ENCODE measurements at places on chromosomes 2 and 18.

DNA sequence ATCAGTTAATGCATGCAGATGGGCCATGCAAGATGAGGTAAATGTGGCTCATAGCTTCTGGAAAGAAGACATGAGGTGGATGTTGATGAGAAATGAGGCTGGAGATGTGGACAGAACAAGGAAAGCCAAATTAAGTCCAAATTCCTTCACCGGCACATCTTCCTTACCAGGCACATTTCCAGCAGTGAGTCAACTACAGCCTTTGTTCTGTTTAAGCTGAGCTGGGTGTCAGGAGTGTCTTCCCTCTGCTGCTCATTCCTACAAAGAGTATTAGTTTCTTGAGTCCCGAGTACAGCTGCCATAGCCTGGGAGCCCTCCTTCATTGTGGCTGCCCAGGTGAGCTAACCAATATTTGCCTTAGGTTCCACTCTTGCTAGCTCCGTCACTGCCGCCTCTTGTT, 945.0 kb downstream of the SLC4A3 start:
- no peak for ATAC-seq

DNA sequence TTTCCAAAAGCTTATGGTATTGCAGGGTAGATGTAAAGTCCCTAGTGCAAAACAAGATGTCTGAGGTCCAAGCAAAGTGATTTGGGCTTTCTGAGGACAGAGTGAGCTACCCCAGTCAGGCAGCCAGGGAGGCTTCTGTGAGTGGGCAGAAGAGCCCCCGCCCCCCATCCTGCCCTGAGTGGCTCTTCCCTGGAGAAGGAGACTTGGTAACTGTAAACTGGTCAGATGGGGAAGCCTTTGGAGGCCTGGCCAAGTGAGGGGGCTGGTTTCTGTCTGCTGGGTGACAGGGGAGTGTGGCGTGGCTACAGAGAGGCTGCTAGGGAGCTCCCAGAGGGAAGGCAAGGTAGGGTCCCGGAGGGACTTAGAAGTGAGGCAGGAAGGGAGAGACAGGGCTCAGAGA, 181.3 kb upstream of the HAAO start:
- ATAC-seq = no peak

DNA sequence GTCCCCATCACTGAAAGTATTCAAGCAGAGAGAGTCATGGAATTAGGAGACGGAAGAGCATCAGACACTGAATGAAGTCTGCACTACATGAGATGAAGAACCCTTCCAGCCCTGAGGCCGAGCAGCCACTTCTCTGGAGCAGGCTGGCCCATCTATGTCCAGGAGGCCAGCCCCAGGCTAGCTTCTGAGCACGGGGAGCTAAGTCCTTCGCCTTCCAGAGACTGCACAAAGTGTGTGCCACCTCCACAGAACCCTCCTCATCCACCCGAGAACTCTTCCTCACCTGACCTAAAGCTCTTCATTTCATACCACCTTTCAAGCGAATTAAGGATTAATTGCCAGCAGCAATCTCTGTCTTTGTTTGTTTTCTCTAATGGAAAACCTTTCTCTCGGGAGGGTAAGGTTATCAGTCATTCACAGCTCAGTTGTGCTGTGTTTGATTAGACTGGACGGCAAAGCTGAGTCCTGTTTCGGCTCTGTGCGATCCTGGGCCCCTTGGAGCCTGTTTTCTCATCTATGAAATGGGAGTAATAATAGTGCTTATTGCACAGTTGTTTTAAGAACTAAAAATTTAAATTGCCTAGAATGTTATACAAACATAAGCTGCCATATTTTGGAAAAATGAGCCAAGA, 38.0 kb downstream of the SCTR start:
- ATAC-seq = no peak

DNA sequence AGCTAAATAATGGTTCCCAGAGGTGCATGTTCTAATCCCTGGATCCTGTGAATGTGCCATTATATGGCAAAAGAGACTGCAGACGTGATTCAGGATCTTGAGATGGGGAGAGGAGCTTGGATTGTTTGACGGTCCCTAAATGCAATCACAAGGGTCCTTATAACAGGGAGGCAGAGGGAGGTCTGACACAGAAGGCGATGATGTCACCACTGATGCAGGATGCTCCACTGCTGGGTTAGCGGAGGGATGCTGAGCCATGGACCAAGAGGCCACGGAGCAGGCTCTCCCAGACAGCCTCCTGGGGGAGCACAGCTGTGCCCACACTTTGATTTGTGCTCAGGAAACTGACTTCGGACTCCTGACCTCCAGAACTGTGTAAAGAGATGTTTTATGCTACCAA, 156.2 kb downstream of the UXS1 start:
- ATAC-seq = no peak

GRCh38 chr2:68157002-68157401, 686 bp upstream of the PNO1 start:
- peak; percentile 48 for ATAC-seq

- no peak for ATAC-seq
These were observed 435 bp downstream of the IFT172 start for GRCh38 chr2:27489118-27489497.

GRCh38 chr2:98891591-98891990, 44.4 kb downstream of the CRACDL start:
- ATAC-seq = no peak

- ATAC-seq = no peak
These were observed 32.9 kb upstream of the PDCL3 start for GRCh38 chr2:100529900-100530299.

DNA sequence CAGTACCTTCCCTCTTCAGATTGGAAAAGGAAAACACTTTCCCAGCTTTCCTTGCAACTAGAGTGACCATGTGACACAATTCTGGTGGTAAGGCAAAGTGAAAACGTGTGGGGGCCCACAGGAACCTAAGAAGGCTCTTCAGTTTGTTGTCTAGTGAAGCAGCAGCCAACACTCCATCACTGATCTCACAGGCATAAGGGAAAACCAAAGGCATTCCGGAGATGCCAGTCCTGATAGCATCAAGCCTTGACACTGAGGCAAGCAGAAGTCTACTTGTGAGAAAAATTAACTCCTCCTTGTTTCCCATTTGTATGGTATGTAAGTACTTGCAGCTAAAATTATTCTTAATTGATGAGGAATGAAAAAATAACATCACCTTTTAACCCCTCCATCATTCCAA, 88.3 kb downstream of the ETAA1 start:
- ATAC-seq = no peak

- ATAC-seq = no peak
These were observed 123.9 kb downstream of the RDH14 start for GRCh38 chr2:18436503-18437005.

DNA sequence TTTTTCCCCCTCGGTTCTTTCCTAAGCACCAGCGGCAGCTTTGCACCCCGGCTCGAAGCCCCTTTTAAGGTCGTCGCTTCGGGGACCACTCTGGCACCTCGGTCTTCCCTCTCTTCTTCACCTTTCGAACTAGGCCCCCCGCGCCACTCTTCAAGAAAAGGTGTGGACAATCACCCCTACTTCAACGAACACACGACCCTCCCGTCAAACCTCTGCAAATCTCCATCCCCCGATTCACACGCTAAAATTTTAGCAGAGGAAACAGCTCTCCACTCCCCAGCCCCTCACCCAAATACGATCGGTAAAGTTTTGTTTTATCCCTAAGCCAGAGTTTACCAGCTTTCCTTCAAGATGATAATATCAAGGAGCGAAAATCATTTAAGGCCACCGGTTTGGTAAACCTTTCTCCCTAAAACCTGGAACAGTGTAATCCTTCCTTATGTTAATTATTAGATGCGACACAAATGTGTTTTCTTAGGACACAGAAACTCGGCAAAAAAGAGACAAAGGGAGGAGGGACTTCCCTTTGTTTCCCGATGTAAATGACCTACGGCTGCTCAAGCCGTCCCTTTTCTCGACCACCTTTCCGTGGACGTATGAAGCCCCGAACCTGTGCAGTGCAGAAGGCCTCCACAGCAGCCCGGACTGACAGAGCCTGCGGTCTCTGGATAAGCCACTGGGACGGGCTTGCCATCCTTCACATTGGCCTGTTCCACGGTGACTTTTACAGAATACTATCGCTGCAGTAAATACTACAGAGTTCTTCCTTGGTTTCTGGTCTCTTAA, 85.2 kb downstream of the RBMS1 start:
- no peak for ATAC-seq

DNA sequence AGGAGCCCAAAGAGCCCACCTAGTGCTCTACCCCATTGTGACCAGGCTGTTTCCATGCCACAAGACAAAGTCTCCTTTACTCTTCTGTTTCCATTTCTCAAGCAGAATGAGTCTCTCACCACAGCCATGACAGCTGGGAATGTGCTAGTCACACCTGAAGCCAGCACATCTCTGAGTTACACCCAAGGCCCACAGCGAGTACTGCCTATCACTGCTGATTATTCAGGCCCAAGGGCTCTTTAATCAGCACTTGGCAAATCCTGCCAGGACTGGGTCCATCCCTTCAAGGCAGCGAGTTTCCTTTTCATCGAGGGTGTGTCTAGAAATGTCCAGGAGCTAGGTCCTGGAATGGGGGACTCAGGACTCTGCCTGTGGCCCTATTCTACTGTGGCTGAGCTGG, 14.6 kb upstream of the PPP1R1C start:
- no peak for ATAC-seq

GRCh38 chr2:170073288-170073687, 104.7 kb upstream of the MYO3B start:
- no peak for ATAC-seq

- ATAC-seq = no peak
These were observed 145.9 kb upstream of the COPS8 start for GRCh38 chr2:236939721-236940231.

- no peak for ATAC-seq
These were observed 15.7 kb downstream of the IGFBP5 start for GRCh38 chr2:216679658-216680024.

DNA sequence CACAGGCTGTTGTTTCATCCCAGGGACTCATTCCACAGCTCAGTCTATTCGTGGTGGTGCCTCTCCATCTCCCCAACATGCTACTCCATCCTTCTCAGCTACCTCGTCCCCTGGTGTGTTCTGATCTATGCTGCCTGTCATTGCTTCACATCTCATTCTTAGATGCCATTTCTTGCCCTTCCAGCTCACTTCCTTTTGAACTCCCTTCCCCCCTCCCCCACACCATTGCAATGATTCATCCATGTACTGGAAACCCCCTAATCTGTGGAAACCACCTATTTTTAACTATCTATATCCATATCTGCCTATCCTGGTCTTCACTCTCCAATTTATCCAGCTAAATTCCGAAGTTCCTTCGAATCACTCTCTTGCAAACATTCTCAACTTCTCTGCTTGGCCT, 65.7 kb upstream of the PARD3B start:
- no peak for ATAC-seq

DNA sequence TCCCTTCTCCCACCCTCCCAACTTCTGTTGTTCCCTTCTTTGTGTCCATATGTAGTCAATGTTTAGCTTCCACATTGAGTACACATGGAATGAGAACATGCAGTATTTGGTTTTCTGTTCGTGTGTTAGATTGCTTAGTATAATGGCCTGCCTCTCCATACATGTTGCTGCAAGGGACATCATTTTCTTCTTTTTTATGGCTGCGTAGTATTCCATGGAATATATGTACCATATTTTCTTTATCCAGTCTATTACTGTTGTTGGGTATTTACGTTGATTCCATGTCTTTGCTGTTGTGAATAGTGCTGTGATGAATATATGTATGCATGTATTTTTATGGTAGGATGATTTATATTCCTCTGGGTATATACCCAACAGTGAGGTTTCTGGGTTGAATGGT, 42.0 kb downstream of the NUP35 start:
- no peak for ATAC-seq

GRCh38 chr2:168594778-168595177, 138.7 kb downstream of the CERS6 start:
- no peak for ATAC-seq

DNA sequence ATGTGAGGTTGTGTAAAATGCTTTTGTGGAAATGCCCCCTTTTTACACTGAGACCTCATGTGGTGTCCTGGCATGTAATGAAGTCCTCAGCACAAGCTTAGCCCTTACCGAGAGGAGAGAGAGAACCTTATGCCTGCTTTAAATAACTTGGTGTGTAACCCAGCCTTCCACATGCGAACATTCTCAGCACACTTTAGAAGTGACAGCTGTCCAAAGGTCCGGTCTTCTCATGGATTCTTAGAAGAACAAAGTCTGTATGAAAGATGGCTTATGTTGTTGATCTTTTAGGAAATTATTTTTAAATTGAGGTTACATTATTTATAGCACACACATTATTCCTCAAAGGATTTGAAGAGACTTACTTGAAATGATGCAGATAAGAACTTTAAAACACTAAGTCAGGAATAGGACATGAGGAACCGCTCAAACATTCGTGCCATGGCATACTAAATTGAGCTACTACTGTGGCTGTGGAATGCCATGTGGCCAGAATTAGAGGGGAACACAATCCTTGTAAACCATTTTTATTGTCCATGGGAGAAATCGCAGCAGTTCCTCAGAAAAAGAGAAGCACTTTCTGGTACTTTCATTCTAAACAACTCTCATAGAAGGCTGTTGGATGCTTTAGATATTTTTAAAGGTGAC, 79.6 kb downstream of the WDSUB1 start:
- ATAC-seq = no peak

DNA sequence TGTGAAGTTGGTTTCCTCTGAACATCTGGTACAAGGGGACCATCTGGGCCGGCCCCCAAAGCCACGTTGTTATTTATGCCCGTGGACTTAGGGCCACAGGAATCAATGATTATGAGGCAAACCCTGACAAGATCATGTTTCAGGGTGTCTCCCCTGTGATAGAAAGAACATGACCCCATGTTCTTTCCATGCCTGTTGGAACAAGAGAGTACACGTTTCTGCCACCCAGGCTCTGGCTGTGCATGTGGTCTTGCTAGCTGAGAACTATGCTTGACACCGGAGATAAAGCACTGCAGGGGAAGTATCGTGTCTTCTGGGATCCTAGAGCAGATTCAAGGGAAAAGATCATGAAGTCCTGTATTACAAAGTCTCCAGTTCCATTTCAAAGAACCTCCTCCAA, 64.2 kb downstream of the TMEM17 start:
- ATAC-seq = no peak

- no peak for ATAC-seq
These were observed 3.2 kb downstream of the DNAJB2 start for GRCh38 chr2:219282375-219282774.

DNA sequence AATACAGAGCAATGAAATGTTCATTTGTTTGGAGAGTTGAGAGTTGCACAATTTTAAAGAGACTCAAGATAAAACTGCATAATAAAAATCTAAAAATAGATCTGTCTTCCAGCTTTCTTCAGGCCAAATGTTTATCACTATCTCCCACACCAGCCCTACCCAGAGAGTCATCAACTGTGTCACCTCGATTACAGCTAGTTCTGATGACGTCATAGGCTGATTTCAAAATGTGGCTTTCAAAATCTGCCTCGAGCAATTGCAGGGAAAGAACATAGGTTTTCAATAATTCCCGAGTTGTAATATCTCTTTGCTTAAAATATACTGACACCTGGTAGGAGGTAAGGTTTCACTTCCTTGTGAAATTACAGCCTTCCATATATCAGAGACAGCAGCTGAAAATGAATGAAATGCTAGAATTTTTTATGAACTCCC, 677.6 kb upstream of the ID2 start:
- ATAC-seq = no peak

DNA sequence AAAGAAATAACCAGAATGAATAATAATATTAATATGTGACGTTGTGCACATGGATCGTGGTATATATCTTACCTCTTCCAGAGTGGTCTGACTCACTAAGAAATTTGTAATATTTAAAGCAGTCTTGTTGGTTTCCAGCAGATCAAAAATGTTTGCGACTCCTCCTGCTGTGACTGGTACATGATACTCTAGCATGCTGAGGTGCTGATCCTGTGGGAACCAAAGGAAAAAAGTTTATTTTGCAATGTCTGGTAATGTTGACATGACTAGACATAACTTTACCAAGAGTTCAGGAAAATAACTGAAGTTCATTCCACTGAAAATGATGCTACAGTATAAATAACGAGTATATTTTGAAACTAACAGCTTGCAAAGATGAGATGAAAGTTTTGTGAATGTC, 124.5 kb upstream of the BARD1 start:
- ATAC-seq = no peak
